ENCODE measurements at places on chromosomes 5 and 9.

DNA sequence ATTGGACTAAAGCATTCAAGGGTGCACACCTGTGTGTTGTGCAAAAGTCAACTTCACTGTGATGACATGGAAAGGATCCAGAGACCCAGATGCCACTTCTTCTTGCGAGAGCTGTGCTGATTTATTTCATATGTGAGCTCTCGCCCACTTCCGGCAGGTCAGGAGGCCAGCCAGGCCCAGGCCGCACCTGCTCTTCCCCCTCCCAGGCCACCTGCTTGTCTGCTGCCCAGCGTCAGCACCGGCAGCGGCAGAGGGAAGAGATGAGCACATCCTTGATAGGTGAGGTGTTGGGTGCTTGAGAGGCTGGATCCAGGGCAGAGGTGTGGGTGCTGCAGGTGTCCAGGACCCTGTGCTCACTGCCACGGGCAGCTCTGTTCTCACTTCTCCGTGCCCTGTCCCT lies 242.9 kb downstream of the FANCC start:
- no peak for DNase-seq

GRCh38 chr5:76601470-76601869 lies 21.7 kb downstream of the F2RL2 start:
- DNase-seq: peak; percentile 72

DNA sequence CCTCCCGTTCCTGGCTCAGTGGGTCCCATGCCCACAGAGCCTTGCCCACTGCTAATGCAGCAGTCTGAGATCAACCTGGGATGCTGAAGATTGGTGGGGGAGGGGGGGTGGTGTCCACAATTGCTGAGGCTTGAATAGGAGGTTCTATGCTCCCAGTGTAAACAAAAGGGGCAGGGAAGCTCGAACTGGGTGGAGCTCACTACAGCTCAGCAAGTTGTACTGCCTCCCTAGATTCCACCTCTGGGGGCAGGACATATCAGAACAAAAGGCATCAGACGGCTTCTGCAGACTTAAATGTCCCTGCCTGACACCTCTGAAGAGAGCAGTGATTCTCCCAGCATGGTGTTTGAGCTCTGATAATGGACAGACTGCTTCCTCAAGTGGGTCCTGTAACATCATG lies 885.6 kb upstream of the COX7C start:
- no peak for DNase-seq

DNA sequence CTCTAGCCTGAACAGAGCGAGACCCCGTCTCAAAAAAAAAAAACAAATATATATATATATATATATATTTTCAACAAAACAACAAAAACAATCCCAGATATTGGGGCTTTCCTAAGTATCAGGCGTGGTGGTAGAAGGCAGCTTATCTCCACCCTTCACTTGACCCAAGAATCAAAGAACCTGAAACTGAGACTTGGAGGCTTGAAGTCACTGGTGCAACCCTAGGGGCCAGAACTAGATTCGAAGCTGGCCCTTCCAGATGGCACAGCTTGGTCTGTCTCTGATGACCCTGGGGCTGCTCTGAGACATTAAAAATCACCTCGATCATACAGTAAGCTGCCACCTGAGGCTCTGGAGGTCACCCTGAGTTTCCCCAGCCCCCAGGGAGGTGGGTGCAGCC lies 1.3 kb upstream of the KCNMB1 start:
- peak; percentile 62 for DNase-seq

GRCh38 chr5:58499941-58500340 lies 8.7 kb downstream of the GAPT start:
- no peak for DNase-seq

GRCh38 chr5:67985686-67986387 lies 229.7 kb upstream of the PIK3R1 start:
- DNase-seq: no peak

- no peak for DNase-seq
Observed at GRCh38 chr5:74594137-74595040, 46.1 kb downstream of the ENC1 start.

DNA sequence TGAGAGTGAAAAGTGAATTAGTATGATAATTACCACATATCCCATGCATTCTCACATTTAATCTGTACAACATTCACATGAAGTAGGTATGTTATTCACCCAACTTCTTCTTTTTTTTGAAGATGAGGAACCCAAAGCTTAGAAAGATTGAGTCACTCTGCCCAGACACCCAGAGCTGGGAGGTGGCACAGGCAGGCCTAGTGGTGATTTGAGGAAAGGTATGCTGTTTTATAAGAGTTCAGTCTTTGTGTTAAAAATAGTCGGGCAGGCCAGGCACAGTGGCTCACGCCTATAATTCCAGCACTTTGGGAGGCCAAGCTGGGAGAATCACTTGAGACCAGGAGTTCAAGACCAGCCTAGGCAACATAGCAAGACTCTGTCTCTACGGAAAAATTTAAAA lies 285.3 kb downstream of the NR3C1 start:
- DNase-seq: no peak

- peak; percentile 41 for DNase-seq
Observed at GRCh38 chr9:129597355-129598088, 23.4 kb downstream of the C9orf50 start.

DNA sequence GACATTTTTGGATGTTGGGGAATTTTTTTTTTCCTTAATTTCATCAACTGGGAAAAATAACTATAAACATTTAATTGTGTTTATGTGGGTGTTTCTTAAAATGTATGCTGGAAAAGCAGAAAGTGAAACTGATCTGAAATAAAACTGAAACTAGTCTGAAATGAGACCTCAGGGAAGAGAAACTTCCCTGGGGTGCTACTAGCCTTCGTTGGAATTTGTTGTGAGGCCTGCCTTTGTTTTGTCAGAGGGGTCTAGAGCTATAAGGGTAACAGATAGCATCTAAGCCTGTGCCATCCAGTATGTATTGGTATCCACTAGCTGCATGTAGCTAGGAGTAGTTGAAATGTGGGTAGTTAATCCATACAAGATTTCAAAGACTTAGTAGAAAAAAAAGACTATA lies 10.4 kb downstream of the ZNF618 start:
- no peak for DNase-seq

DNA sequence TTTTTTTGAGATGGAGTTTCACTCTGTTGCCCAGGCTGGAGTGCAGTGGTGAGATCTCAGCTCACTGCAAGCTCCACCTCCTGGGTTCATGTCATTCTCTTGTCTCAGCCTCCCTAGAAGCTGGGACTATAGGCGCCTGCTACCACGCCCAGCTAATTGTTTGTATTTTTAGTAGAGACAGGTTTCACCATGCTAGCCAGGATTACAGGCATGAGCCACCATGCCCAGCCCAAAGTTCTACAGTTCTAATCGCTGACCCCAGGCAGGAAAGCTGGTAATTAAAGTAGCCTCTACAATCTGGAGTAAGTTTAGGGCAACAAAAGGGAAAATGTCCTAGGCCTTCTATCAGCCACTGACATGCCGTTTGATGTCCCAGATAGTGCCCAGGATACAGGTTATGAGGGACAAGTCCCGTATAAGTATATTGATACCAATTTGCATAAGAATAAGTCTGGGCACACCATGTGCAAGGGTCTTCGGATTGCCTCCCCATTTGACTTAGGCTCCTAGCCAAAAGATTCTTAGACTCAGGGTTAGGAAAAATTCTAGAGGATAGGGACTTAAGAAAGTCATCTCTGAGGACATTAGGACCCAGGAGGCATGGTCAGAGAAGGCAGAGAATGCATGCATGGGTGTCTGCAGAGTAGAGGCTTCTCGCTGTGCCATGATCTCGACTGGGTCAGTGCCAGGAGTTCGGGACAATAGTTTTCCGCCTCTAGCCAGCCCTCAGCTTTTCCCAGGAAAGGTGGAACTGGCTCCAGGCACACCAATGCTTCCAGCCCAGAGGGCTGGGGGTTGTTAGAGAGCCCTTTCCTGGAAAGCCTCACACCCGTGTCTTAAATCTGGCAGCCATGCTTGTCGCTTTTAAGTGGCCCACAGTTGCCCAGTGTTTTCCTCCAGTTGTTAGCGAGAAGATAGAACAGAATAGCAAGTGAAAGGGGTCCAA lies 1111.1 kb downstream of the TAF11L14 start:
- peak; percentile 79 for DNase-seq

DNA sequence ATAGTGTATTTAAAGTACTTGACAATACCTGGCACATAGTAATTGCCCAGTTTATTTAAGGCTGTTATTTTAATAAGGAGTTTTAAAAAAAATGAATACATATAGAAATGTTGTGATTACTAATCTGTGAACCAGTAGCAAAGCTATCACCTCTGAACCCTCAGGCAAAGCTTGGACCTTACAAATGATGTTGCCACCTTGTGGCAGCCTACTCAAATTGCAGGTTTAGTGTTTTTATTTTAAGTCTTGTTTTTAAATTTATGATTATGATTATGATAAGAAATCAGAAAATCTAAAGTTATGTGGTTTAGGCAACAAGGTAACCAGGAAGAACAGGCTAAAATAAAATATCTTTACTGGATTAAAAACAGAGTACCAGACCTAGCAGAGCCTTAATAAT lies 35.8 kb downstream of the PPARGC1B start:
- DNase-seq: peak; percentile 52

GRCh38 chr5:132274050-132274792 lies 16.7 kb downstream of the PDLIM4 start:
- no peak for DNase-seq

DNA sequence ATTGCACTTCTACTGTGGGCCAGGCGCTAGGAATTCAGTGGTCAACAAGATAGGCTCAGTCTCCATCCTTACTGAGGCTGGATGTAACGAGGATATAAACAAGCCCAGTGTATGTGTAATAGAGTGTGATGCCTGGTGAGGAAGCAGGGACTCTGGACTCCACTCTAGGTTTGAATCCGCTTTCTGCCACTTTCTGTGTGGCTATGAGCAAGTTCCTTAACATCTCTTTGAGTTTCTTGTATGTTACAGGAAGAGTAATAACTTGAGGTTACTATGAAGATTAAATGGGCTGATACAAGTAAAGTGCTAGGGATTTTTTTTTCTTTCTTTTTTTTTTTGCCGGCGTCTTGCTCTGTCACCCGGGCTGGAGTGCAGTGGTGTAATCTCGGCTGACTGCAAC lies 12.4 kb downstream of the DOCK2 start:
- DNase-seq: peak; percentile 71

- DNase-seq: peak; percentile 80
Observed at GRCh38 chr5:139964266-139964993, 78.7 kb downstream of the NRG2 start.

GRCh38 chr5:98742396-98743073 lies 30.9 kb upstream of the RGMB start:
- DNase-seq: no peak

GRCh38 chr5:56233230-56233629 lies at the start of gene ANKRD55:
Gene ANKRD55 (minus strand): TSS chr5:56233330. CDS start chr5:56232913, 417 bp downstream.
- no peak for DNase-seq

All from GM12865 (cell line).